ENCODE measurements at places on chromosomes 11 and 22.

- no peak for DNase-seq
These were observed 619.1 kb downstream of the METTL15 start for GRCh38 chr11:28727254-28727653.

GRCh38 chr11:27234043-27234668 lies 128.9 kb downstream of the CCDC34 start:
- DNase-seq, result peak; percentile 57

GRCh38 chr11:116913000-116913399 lies 75.6 kb upstream of the APOA1 start:
- no peak for DNase-seq

GRCh38 chr11:68813773-68814172 lies 27.9 kb downstream of the CPT1A start:
- DNase-seq, result no peak

DNA sequence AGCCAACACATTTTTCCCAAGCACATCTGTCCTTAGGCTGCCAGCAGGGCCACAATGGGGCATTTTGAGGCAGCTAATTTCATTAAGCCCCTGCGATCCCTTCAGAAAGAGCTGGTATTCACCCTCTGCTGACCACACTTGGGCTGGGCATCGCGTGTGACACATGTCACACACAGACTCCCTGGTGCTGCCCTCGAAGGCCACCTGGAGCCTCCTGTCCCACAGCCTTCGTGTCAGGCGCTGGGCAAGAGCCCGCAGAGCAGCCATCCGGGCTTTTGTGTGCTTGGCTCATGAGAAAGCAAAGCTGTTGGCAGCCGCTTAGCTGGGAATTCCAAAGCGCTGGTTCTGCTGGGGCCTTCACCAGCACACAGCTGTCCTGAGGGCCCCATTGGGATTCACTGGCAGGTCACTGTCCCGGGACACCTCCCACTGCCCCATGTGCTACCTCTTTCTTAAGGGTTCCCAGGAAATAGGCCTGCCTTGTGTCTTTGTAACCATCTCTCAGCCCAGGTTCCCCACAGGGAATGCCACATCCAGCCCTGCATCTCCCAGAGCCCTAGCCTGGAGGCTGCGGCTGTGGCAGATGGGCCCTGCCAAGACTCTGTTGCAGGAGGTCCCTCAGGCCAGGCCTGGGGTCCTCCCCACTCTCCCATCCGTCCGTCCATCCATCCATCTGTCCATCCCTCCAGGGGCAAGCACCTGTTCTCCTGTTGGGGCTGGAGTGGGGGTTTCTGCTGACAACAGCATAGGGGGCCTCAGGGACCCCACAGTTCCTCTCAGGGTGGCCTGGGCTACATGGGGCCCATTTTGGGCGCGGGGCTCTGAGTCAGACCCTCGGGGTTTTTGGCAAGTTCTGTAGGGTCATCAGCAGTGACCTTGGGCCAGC lies 4.9 kb downstream of the CLDN5 start:
- no peak for DNase-seq

GRCh38 chr11:21866781-21867180 lies 326.1 kb upstream of the ANO5 start:
- DNase-seq, result no peak

DNA sequence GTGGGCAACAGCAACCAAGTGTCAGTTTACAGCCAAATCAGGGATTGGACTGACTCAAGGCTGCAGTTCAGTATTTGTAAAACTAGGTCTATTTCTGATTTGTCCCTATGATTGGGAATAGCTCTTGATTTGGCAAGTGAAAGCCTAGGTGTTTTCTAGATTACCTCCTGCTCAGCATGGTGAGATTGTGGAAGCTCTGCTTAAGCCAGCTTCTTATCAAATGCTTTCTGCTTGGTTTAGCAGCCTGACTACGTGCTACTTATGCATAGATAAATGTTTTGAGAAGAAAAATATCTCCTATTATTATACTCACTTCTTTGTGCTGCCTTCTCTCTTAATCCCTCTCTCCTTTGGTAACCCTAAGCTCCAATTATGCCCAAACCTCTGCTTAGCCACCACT lies 86.3 kb upstream of the AMOTL1 start:
- DNase-seq, result no peak

DNA sequence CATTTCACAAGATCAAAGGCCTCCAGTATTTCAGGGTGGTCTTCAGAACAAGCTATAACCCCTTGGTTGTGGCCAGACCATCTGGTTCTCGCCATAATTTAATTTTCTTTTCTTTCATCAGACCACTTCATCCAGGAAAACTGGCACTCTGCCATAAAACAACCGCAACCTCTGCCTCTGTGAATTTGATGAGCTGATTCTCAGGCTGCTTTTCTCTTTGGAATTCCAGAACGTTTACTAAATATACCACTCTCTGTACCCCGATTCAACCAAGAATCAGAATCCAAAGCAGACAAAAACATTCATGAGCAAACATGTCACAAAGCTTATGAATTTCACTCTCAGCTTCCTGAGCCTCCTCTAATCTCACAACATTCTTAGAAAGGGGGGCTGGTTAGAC lies 331.8 kb upstream of the SYN3 start:
- no peak for DNase-seq

DNA sequence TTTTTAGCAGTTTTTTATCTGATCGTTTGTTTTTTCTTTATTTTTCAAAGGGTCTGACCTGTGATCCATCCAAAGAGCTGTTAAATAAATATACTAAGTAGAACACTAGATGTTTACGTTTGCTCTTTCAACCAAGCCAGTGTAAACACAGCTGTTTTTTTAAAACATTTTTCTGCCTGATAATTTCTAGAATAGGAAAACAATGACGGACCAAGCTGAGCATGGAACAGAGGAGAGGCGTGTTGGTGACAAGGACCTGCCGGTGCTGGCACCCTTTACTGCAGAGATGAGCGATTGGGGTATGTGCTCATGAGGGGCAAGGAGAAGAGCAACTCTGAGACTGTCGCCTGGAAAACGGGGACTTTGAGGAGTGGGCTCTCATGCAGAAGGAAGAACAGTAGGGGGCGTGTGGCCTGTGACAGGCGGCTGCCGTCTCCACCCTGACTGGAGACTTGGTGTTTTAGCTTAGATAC lies 28.6 kb upstream of the PANX2 start:
- DNase-seq, result no peak

GRCh38 chr22:37930952-37931440 lies 22.4 kb downstream of the C22orf23 start:
- no peak for DNase-seq

DNA sequence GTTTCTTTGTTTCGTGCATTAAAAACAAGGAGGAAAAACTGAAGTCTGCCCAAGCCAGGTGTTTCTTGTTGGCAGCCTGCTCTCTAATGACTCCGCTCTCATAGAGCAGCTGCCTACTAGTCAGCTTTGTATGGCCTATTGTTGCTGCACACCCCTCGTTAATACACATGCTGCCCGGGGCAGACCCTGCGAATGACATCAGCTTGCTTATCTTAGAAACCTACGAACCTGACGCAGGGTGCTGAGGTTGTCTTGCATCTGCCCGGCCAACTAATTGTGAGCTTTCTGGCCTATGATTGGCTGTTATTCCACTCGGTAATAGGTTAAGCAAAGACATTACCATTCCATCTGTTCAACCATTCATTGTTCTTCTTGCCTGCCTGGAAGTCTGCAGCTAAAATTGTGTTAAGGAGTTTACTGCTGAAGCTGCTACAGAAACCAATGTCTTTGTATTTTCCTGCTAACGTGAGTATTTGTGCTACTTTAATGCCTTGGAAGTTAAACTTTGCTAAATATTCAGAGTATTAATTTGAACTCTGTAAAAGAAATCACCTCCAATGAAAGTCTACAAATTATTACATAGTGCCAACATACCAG lies 37.5 kb downstream of the ZC3H12C start:
- DNase-seq, result no peak

GRCh38 chr11:115963156-115963555 lies 458.9 kb upstream of the CADM1 start:
- no peak for DNase-seq

GRCh38 chr11:106708348-106708747 lies 309.9 kb downstream of the GUCY1A2 start:
- no peak for DNase-seq

DNA sequence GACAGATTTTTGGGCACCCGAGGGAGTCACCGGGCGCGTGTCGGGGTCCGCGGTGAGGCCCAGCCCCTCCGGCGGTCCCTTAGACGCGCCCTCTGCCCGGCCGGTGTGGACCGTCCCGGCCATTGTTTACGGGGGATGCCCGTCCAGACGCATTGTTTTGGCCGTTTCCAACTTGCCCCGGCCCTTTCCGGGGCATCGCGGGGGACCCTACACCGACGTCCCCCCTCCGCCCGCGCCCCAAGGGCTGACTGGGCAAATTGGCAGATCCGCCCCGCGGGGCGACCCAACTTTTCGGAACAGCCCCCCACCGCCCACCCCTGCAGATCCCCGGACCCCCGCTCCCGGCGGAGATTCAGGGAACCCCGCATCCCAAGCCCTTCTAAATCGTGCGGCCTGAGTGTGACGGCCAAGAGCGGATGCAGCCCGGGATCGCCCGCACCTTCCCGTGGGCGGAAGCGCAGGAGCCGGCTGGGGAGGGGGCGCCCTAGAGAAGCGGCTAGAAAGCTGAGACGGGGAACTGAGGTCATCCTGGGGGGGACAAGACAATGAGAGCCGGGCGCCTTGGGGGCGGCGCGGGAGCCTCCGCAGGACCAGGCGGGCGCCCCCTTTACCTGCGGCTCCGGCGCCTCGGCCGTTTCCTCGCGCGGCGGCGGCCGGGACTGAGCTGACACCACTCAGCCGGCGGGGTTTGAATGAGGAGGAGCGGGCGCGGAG lies 17.1 kb upstream of the CCT8L2 start:
- DNase-seq, result no peak

DNA sequence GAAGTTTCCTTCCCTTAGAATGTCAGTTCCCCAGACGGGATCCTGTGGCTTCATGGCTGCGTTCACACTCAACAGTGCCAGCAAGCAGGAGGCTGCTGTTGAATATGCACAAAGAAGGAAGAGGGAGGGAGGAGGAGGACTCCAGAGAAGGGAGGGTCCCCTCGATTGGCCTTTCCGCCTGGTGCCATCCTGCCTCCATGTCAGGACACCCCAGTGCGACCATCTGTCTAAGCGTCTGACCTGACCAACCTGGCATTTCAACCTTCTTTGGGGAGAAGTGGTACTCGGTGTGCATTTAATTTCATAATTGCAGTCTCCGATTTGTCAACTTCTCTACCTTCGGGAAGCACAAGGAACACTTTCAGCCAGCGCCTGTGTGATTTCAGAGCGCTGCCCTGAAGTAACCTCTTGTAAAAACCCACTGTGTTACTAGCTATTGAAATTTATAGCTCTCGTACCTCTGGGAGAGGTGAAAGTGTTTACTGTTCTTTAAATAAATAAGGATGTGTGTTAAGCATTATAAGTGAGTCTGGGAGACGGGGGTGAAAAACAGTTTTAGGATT lies 1491.9 kb downstream of the TBC1D22A start:
- DNase-seq, result no peak

GRCh38 chr11:117144477-117145392 lies 648 bp downstream of the PAFAH1B2 start:
- DNase-seq, result peak; percentile 73

DNA sequence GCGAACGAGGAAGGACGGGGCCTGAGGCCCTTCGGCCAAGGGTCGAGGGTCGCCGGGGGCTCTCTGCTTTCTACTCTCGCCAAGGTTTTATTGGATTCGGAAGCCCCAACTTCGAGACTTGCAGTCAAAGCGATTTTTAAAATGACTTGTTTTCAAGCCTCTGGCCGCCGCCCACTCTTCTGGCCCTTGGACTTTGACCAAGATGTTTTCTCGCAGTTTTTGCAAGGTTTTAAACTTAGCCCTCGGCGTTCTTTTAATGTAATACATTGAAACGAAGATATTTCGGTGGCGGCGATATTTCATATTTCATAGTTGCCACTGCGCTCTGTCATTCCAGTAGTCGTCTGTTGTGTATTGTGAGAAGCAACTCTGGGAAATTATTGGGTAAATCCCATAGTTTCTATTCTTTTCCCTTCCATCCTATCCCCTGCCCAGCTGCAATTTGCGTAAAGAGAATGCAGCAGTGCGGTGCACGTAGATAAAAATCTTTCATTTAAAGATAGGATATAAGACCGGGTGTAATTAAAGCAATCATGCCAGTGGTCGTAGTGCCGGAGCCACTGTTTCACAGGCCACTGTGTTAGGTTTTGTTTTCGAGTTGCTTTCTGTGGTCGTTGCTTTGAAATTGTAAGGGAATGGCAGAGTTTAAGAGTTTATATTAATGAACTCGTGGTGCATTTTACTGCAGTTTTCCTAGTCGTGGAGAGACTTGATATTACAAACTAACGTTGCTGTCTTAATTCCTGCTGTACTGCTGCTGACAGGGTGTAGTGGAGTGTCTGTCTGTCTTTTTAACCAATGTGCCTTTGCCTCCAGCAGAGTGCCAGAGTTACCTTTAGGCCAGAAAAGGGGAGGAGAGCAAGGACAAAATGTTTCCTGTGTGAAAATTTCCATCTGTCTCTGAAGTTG lies 702 bp downstream of the BIRC2 start:
- DNase-seq, result no peak

DNA sequence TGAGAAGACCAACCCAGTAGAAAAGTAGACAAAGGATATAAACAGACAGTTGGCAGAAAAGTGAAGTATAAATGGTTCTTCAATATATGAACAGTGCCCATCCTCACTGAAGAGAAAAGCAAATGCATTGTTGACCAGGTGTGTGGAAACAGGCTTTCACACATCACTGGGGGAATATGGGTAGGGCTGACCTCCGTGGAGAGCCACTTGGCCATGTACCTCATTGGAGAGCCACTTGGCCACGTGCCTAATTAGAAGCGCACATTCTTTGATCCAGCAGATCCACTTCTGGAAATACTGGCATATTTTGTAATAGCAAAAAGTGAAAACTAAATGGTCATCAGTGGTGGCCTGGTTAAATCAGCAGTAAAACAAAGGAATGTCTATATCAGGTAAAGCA lies 43.2 kb downstream of the PPP6R3 start:
- DNase-seq, result no peak

- DNase-seq, result no peak
These were observed 1233.0 kb downstream of the JRKL start for GRCh38 chr11:97622795-97623194.

DNA sequence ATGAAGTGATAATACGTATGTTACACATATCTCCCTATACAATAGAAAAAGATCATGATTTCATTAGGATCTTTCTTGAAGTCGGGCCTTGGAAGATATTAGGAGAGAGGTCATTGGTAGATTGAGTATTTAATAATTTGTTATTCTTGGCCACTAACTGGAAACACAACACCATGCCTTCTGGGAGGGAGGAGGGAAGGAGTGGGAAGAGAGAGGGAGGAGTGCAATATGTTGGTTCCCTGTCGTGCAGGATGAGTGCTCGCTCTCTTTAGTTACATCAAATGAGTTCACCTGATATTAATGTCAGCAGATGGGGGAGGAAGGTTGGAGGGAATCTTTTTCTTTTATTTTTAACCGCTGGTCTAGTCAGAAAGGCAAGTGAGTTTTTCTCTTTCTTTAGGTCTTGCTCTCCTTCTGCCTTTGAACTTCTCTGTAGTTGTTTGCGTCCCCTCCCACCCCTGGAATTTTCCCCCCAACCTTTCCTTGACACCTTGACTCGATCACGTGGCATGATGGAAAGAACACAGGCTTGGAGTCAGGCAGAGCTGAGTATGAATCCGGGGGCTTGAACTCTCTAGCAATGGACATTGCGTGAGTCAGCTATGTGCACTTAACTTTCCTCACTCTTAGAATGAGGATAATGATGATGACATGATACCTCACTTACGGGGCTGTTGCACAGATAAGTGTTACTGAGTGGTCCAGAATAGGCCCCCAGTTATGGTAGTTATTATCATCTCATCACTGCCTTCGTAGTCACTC lies 6.2 kb downstream of the ADAMTS15 start:
- no peak for DNase-seq

- DNase-seq, result no peak
These were observed 142.3 kb upstream of the MTNR1B start for GRCh38 chr11:92827132-92827531.
